ENCODE measurements at places on chromosomes 12 and 14. TPM values are rescaled to one million over a fixed set of nuclear protein-coding genes. Genes with fewer than 3 reads are reported as not detected.

GRCh38 chr14:96905065-96905464 is 107.9 kb downstream of the VRK1 start:
- no peaks in the 10 kb centered on the region for H3K36me3 ChIP-seq
- no peaks in the 10 kb centered on the region for H3K4me1 ChIP-seq
- no peak overlapping the region for H3K27ac ChIP-seq
- H3K4me3 ChIP-seq, result no peak overlapping the region
- no peak for DNase-seq

GRCh38 chr12:12474931-12475795 is 87.5 kb downstream of the DUSP16 start:
- H3K27ac ChIP-seq, result peak overlapping the region; percentile 63
- H3K36me3 ChIP-seq, result peaks cover 31% of the 10 kb centered on the region
- no peak for DNase-seq

DNA sequence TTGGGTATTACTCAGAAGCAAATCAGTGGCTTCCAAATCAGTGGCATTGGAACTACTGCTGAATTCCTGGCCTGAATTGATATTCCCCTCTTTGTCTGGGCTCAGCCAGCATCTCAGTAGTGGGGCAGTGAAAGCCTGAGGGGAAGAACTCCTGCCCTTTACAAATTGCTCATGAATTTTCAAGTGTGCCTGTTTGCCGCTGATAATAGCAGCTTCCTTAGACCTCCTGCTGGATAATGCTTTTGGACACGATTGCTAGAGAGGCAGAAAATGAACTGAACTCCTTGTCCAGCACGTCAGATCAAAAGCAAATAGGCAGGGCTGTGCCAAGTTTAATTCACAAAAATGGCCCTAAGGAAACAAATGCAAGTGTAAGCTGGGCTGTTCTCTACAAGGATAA is 91.3 kb upstream of the GZMB start:
- no peaks in the 10 kb centered on the region for H3K4me1 ChIP-seq
- H3K27ac ChIP-seq, result no peak overlapping the region
- no peaks in the 10 kb centered on the region for H3K36me3 ChIP-seq
- H3K4me3 ChIP-seq, result no peak overlapping the region
- DNase-seq, result no peak

Gene FAM186B
- total RNA-seq, result 1.8 TPM

- H3K36me3 ChIP-seq, result no peaks in the 10 kb centered on the region
- peaks cover 7% of the 10 kb centered on the region for H3K4me1 ChIP-seq
- H3K27ac ChIP-seq, result peak overlapping the region; percentile 0
- peak overlapping the region; percentile 77 for H3K4me3 ChIP-seq
- H3K27me3 ChIP-seq, result no peaks in the 10 kb centered on the region
- DNase-seq, result no peak
Measured at GRCh38 chr14:29928117-29928640, 532 bp upstream of the PRKD1 start.

Gene TMEM121
- total RNA-seq, result 4.6 TPM

GRCh38 chr12:43357141-43357540 is 194.9 kb downstream of the ADAMTS20 start:
- no peaks in the 10 kb centered on the region for H3K4me1 ChIP-seq
- no peak overlapping the region for H3K27ac ChIP-seq
- no peaks in the 10 kb centered on the region for H3K36me3 ChIP-seq
- no peak for DNase-seq

GRCh38 chr14:104900639-104901512 is 23.8 kb upstream of the PLD4 start:
- no peaks in the 10 kb centered on the region for H3K27me3 ChIP-seq
- H3K4me1 ChIP-seq, result peaks cover 6% of the 10 kb centered on the region
- no peak for DNase-seq
- no peak overlapping the region for H3K27ac ChIP-seq
- no peak overlapping the region for H3K4me3 ChIP-seq

DNA sequence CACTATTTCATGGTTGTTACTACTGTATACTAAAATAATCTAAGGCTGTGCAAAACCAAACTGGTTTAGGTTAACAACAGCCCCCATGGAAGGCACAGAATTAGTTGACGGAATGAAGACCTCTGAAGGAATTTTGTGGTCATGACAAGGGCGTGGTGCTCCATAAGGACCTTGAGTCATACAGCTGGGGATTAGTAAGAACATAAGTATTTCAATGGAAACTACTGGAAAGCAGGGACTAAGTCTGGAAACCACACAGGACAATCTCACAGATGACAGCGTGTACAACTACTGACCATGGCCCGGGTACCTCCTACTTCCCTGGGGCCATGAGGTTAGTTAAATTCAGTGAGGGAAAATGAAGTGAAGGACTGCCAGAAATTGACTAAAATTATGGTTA is 98.5 kb upstream of the PLEKHA5 start:
- no peaks in the 10 kb centered on the region for H3K36me3 ChIP-seq
- no peak overlapping the region for H3K4me3 ChIP-seq
- H3K4me1 ChIP-seq, result peaks cover 4% of the 10 kb centered on the region
- H3K27me3 ChIP-seq, result no peaks in the 10 kb centered on the region
- H3K27ac ChIP-seq, result no peak overlapping the region
- DNase-seq, result no peak

DNA sequence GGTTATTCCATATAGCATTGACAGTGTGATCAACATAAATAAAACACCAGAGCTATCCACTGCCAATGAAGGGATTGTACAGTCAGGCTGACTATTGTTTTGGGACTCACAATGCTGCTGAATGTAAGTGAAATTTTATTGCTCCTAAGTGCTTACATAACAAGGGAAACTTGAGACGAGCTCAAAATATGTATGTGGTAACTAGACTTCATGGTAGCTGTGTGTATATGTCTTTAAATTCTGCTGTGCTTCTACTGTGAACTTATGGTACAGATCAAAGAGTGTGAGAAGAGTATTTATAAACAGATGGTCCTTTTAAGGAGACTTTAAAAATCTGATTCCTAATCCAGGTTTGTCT is 6.9 kb downstream of the FLRT2 start:
- DNase-seq, result no peak
- no peaks in the 10 kb centered on the region for H3K27me3 ChIP-seq
- no peaks in the 10 kb centered on the region for H3K36me3 ChIP-seq
- H3K4me1 ChIP-seq, result peaks cover 16% of the 10 kb centered on the region

Gene CCDC88C
- total RNA-seq, result 81.0 TPM

Gene CFL2
- total RNA-seq, result 8.4 TPM

DNA sequence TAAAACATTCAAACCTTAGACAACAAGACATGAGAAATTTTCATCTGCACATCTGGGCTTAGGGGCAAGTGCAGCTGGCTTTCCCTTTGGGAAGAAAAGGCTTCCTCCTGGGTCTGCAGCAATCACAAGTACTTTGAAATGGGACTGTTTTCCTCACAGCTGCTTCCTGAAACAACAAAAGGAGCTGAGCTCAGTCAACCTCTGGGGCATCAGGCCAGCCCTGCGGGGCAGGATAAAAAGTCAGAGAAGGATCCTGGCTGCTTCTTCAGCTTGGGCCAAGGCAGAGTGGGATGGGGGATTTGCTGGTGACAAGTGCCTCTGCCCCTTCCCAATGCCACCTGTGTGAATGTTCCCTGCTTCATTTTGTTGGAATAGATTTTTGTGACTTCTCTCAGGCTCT is 16.2 kb upstream of the SDR39U1 start:
- no peaks in the 10 kb centered on the region for H3K4me1 ChIP-seq
- H3K4me3 ChIP-seq, result no peak overlapping the region
- no peaks in the 10 kb centered on the region for H3K36me3 ChIP-seq
- DNase-seq, result no peak
- H3K27me3 ChIP-seq, result no peaks in the 10 kb centered on the region

Gene TTC5
- total RNA-seq, result 28.4 TPM

DNA sequence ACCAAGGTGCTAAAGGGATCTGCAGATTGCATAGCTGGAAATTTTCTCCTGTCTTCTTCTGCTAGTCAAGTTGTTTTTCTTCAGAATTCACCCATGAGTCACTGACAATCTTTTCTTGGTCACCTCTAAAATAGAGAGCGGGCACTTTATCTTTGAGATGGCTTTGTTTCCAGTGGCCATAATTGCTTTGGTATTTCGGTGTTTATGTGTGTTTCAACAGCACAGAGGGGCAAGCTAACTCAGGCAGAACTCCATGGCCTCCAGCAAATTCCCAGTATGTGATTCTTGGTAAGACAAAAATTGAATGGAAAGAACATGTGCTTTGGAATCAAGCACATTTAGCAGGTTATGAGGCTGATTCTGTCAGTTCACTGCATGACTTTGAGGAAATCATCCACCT is 656.8 kb downstream of the VRK1 start:
- peaks cover 12% of the 10 kb centered on the region for H3K4me1 ChIP-seq
- no peak for DNase-seq

GRCh38 chr12:9349888-9350885 is 142.0 kb upstream of the PZP start:
- no peaks in the 10 kb centered on the region for H3K4me1 ChIP-seq
- no peaks in the 10 kb centered on the region for H3K36me3 ChIP-seq
- no peak overlapping the region for H3K27ac ChIP-seq

DNA sequence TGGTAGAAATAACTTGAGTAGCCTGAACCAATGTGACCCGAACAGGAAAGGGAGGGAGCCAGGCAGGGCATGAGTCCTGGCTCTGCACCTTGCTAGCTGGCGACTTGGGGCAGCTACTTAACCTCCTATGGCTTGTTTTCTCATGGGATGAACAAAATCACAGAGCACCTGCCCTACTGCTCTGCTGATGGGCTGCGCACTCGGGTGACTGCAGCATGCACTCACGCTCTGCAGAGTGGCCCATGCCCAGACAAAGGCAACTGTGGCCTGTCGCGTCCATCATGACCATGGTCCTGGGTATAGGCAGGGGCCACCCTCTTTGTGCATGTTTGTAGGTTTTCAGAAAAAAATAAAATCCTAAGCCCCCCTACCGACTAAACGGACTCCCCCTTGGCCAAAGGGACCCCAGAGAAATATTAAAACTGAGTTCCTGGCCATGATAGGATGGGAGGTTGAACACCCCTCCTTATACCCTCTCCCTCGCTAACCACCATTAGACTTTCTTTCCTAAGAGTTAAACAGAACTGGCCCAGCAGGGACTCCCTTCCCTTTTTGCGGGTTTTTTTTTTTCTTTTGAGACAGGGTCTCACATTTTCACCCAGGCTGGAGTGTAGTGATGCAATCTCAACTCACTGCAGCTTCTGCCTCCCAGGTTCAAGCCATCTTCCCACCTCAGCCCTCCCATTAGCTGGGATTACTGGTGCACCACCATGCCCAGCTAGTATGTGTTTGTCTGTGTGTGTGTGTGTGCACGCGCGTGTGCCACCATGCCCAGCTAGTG is 32.5 kb downstream of the VWF start:
- H3K4me1 ChIP-seq, result peaks cover 51% of the 10 kb centered on the region
- no peak for DNase-seq
- no peaks in the 10 kb centered on the region for H3K27me3 ChIP-seq
- no peak overlapping the region for H3K4me3 ChIP-seq
- peak overlapping the region; percentile 77 for H3K27ac ChIP-seq
